ENCODE measurements at places on chromosomes 12 and 14. TPM values are rescaled to one million over a fixed set of nuclear protein-coding genes. Genes with fewer than 3 reads are reported as not detected.
A peak's percentile ranks its signal among the peaks of the same experiment; 100 is the strongest.

DNA sequence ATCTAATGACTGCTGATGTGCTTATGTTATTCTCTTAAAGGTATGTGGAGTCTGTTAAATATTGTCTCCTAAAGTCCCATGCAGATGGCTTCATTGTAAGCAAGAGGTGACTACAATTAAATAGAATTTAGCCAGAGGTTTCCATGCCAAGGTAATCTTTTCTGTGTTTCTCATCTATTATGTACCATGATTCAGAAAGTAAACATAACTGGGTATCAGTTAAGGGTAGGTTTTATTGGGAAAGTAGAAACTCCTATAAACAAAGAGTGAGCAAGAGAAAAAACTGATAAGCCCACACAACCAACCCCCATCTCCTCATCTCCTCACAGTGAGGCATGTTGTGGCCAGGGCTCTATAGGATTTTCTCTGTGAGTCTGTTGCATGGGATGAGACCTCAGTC, 611.7 kb downstream of the SNAPC1 start:
- peak; percentile 42 for DNase-seq

DNA sequence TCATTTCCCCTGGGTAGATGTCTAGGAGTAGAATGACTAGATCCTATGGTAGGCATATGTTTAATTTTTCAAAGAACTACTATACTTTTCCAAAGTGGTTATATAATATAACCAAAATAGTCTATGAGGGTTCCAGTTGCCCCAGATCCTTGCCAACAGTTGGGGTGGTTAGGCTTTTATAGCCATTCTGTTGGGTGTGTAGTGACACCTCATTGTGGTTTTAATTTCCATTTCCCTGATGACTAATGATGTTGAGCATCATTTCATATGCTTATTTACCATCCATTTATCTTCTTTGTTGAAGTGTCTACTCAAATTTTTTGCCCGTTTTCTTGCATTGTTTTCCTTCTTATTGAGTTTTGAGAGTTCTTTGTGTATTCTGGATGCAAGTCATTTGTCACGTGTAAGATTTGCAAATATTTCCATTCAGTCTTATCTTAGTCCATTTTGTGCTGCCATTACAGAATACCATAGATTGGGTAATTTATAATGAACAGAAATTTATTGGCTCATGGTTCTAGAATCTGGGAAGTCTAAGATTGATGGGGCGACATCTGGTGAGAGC, 4.7 kb downstream of the SYNE2 start:
- DNase-seq: peak; percentile 32

DNA sequence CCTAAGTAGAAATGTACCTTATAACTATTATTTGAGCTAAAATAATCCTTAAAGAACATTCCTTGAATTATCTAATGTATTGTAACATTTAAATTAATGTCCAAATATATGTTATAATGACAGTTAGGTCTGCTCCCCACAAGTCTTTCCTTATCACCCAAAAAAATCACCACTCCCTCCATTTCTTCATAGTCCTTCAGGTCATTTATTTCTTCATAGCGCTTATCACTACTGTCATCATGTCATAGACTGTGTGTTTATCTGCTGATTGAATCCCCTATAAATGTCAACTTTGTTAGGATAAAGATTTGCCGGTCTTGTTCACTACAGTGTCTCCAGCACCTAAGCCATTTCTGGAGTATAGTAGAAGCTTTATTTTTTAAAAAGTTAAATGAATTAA, 12.0 kb downstream of the LUM start:
- DNase-seq: peak; percentile 8

GRCh38 chr12:115632308-115632707, 645.2 kb downstream of the MED13L start:
- DNase-seq: peak; percentile 67

The LRP1 gene
- 21.8 TPM for total RNA-seq

DNA sequence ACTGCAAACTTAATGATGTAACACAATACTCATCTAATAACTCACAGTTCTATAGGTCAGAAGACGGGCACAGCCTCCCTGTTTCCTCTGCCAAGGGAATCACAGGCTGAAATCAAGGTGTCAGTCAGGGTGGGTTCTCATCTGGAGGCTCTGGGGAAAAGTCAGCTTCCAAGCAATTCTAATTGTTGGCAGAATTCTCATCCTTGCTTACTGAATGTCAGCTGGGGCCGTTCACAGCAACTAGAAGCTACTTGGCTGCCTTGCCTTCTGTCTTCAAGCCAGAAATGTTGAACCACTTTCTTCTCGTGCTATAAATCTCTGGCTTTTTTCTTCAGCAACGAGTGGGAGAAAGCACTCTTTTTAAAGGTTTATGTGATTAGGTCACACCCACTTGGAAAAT, 80.1 kb upstream of the PDZRN4 start:
- no peak for DNase-seq

DNA sequence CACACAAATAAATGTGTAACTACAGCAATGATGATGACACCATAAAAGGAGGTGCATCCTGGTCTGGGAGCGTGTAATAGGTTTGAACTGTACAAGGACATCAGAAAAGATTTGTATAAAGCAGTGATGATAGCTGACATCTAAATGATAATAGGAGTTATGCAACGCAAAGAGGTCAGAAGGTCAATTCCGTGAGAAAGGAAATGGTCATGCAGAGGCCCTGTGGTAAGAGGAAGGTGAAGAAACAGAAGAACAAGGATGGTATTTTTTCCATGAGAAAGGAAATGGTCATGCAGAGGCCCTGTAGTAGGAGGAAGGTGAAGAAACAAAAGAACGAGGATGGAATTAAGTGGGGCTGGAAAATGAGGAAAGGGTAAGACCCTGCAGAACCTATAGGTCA, 106.7 kb upstream of the TMPO start:
- DNase-seq: no peak

The LALBA gene
- not detected for total RNA-seq

The KLRC2 gene
- not detected for total RNA-seq

- no peak for DNase-seq
Measured at GRCh38 chr12:117309276-117309925, 52.0 kb downstream of the NOS1 start.

The RPGRIP1 gene
- total RNA-seq: not detected

The PELI2 gene
- 0.11 TPM for total RNA-seq

The EFS gene
- 0.23 TPM for total RNA-seq

DNA sequence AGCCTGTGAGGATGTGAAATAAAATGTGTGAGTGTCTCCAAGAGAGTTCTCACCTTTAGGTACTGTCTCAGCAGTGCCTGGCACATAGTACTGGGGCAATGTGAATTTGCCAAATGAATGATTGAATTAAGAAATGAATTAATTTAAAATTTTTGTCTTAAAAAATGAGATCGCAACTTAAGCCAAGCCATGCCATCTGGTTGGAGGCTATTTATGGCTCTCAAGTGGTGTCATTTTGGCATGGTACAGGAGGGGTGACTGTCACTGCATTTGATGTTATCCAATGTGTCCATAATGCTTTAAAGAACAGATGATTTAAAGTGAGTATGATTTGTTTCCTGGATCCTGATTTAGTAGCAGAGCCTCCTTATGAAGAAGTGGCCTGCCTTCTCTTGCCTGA, 80.3 kb downstream of the SRGAP1 start:
- no peak for DNase-seq

GRCh38 chr12:109695961-109696461, 17.6 kb upstream of the FAM222A start:
- no peak for DNase-seq

The DTX1 gene
- total RNA-seq: not detected

- DNase-seq: no peak
Measured at GRCh38 chr14:61033855-61034254, 52.8 kb downstream of the SLC38A6 start.

The KCNC2 gene
- total RNA-seq: not detected

The TMTC1 gene
- total RNA-seq: 5.8 TPM

DNA sequence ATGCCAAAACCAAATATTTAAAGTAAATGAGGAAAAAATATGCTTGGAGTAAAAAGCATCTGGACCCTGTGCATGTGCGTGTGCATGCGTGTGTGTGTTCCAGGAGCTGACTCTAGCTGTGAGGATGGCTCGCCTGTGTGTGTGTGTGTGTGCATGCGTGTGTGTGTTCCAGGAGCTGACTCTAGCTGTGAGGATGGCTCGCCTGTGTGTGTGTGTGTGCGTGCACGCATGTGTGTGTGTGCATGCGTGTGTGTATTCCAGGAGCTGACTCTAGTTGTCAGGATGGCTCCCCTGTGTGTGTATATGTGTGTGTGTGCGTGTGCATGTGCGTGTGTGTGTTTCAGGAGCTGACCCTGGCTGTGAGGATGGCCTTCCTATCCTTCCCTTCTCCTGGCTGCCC, 357.7 kb downstream of the CACNA1C start:
- DNase-seq: no peak

DNA sequence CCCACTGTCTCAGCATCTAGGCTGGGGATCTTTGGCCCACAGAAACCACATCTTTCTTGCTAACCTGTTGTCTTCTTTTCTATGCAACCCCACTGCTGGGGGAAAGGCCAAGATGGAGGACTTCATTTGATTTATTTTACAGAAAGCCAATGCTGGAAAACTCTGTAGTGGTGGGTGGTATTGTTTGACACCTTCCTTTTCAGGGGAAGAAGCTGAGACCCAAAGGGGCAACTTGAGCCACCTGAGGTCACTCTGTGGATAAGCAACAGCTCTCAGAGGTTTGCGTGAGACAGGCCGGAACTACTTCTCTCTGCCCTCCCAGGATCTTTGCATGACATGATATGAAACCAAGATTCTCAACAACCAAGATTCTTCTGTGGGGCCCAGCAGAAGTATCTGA, 645.2 kb downstream of the VRK1 start:
- DNase-seq: no peak

DNA sequence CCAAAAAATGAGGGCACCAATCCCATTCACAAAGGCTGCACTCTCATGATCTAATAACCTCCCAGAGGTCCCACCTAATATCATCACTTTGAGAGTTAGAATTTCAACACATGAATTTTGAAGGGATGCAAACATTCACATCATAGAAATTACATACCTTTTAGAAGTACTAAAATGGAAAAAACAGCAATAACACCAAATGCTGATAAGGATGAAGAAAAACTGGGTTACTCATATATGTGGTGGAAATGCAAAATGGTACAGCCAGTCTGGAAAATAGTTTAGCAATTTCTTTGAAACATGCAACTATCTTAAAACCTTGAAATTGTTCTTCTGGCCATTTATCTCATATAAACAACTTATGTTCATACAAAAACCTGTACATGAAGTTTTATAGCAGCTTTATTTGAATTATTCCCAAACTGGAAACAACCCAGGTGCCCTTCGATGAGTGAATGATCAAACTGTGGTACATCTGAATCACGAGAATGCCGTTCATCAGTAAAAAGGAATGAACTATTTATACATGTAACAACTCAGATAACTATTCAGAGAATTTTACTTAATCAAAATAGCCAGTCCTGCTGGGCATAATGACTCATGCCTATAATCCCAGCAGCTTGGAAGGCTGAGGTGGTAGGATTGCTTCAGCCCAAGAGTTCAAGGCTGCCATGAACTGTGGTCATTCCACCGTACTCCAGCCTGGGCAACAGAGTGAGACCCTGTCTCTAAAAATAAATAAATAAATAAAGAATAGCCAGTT, 109.4 kb upstream of the SSTR1 start:
- peak; percentile 64 for DNase-seq

- DNase-seq: no peak
Measured at GRCh38 chr14:68944162-68944561, 34.9 kb downstream of the ACTN1 start.

GRCh38 chr12:47754126-47754525, 4.6 kb downstream of the RAPGEF3 start:
- DNase-seq: peak; percentile 66

The IFI27L1 gene
- total RNA-seq: 7.8 TPM

The LRTM2 gene
- total RNA-seq: not detected

- DNase-seq: no peak
Measured at GRCh38 chr12:5140190-5140589, 96.5 kb downstream of the KCNA5 start.

The NGB gene
- total RNA-seq: not detected

DNA sequence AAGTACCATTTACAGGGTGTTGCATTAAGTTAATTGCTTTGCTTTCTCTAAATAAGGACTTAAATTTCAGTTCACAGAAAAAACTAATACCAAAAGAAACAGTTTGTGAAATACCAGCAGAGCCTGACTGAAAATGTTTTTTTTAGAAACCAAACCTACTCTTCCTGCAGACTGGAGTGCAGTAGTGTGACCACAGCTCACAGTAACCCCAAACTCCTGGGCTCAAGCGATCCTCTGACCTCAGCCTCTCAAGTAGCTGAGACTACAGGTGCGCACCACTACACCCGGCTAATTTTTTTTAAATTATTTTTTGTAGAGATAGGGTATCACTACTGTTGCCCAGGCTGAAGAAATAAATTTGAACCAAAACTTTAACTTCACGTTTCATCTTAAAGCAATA, 103.5 kb upstream of the PLEKHA5 start:
- no peak for DNase-seq

Data from PC-3 (cell line).